Stimulated activated CD8-positive, alpha-beta memory T cell treated with anti-CD3 and anti-CD28 coated beads, Interleukin-4, amount 100 ng/mL, for 4 hours (primary cell): ENCODE measurements at places on chromosomes 11 and 22.

DNA sequence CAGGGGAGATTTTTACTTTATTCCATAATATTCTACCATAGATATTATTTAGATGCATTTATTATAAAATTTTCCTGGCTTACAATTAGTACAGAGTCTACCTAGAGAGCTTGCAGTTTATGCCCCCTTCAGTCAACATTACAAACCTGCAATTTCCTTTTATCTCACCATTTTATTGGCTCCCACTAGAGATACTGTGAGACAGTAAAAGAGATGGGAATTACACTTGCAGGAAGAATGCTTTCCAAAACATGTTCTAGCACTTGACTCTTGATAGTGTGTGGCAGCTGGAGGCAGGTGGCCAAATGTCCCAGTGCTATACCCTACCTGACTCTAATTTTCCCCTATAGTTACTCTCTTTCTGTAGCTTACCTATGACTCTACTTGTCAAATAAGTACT lies 863.2 kb downstream of the DLG2 start:
- DNase-seq, result no peak

DNA sequence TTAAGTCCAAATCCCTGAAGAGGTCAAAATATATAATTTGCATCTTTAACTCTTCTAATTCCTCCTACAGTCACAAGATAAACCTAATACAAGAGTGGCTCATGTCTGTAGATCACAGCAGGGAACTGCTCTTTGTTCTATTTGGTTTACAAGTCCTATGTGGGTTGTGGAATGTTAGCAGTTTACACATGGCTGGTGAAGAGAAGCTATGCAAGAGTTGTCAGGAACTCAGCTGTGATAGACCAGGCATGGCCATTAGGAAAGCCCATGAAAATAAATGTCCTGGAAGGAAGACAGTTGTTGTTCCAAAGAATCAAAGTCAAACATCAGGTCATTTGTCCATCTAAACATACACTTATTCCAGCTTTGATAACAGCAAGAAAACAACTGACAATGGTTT lies 312.4 kb upstream of the PITPNB start:
- DNase-seq, result no peak

GRCh38 chr22:32836280-32837123 lies 35.0 kb downstream of the TIMP3 start:
- DNase-seq, result no peak

GRCh38 chr11:95586155-95586554 lies 203.4 kb downstream of the FAM76B start:
- DNase-seq, result no peak

GRCh38 chr11:75508051-75508561 lies 17.6 kb downstream of the GDPD5 start:
- DNase-seq, result no peak

DNA sequence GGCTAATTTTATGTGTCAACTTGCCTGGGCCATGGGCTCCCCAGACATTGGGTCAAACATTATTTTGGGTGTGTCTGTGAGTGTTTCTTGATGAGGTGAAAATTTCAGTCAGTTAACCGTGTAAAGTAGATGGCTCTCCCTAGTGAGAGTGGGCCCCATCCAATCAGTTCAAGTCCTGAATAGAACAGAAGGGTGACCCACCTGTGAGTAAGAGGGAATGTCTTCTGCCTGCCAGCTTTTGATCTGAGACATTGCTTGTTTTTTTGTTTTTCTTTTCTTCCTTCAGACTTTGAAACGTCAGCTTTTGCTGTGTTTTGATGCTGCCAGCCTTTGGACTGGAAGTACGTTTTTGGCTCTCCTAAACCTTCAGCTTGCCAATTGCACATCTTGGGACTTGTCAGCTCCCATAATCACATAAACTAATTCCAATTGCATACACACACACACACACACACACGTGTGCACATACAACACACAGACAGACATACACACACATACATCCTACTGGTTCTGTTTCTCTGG lies 300.1 kb downstream of the CNTN5 start:
- DNase-seq, result no peak

DNA sequence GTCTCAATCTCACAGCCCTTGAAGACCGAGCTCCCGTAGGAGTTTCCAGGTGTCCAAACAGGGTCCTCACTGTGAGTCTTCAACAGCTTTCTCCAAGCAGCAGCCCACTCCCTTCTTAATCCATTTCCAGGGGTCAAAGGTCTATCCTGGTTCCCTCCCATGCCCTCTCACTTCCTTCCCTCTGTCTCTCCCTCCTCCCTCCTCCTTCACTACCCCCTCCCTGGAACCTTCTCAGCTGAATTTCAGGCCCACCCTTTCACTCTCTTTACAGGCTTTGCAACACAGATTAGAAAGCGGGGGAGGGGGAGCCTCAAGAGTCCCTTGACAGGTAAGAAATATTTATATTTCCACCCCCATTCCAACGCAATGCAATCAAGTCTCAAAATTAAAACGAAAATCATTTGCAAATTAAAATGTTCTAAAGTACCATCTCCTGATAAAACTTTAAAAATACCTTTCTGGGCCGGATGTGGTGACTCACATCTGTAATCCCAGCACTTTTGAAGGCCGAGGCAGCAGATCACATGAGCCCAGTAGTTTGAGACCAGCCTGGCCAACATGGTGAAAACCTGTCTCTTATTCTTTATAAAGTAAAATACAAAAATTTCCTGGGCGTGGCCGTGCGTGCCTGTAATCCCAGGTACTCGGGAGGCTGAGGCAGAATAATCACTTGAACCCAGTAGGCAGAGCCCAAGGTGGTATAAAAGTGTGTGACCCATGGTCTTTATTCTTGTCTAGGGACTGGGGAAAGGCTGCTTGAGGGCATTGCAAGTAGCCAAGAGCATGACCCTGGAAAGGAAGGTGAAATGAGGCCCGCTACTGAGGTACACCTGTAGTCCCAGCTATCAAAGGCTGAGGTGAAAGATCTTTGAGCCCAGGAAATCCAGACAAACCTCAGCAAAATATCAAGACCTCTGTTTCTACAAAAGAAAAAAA lies 865 bp upstream of the ZNF280A start:
- DNase-seq, result no peak

- no peak for DNase-seq
Observed at GRCh38 chr11:84313830-84314359, 1027.7 kb upstream of the CCDC90B start.

DNA sequence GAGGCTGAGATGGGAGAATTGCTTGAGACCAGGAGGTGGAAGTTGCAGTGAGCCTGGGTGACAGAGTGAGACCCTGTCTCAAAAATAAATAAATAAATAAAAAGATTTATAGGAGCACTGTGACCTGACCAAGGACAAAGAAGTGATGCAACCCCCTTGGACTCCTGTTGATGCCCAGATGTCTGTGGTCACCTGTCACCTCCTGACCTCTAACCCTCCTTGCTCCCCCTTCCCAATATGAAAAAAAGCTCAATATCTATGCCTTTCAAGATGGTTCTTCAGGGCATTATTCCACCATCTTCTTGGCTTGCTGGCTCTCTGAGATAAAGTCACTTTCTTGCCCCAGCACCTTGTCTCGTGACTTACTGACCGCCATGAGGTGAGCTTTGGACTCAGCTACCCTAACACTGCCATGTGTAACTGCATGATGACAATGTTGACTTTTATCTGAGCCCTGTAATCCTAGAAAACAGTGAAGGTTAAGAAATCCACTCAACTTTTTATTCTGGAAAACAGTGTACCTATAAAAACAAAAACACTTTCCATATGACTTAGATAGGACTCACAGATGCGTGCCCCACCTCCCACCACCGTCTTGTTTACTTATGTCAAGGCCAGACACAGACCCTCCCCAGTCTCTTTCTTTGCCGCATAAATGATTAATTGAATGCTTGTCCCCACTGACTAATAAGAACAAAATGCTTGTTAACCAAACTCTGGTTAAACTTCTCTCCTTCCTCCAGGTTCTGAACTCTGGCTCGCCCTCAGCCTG lies 360.5 kb downstream of the BUD13 start:
- DNase-seq, result no peak

GRCh38 chr11:33514079-33514925 lies 186.3 kb downstream of the C11orf91 start:
- DNase-seq, result no peak

DNA sequence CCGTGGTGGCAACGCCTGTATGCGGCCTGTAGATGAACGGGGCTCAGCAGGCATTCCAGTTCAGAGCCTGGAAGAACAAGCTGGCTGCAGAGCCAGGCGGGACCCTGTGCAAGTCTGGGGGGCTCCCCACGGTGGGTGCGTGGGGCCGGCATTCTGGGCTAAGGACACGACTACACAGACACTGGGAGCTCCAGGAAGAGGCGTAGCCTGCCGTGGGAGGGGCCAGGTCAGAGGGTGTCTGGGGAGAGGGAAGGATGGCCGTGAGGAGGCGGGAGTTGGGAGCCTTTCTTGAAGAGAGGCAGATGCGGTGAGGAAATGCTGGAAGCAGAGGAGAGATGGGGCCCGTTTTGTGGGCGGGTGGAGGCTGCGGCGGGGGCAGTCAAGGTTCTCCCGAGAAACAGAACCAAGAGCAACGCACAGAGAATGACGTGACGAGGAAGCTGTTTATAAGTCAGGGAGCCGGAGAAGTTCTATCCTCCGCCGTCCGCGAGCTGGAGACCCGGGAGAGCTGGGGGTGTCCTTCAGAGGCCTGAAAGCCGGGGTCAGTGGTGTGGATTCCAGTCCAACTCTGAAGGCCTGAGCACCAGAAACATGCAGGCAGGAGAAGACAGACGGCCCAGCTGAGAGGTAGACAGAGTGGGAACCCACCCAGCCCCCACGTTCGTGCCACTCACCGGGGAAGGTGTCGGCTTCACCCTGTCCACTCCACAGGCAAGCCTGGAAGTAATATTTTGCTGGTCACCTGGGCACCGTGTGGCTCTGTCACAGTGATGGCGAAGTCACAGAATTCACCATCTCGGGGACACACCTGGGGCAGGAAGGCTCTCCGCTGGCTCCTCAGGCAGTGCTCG lies 529.6 kb downstream of the BRD1 start:
- no peak for DNase-seq

DNA sequence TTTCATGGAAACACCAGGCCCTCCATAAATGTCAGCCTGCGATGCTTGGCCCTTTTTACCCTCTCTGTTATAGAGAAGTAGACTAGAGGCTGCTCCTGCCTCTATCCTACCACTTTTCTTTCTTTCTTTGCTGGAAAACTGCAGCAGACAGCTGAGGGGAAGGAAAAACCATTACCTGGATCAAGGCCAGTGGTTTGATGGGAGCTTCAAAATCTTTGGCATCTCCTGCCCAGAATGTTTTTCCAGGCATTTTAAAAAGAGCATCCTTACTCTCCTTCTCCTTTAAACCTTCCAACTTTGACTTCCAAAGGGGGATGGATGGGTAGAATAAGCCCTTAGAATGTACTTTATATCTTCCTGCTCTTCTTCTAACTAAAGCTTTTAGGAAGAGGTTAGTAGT lies 44.9 kb downstream of the EXT2 start:
- no peak for DNase-seq

- DNase-seq, result no peak
Observed at GRCh38 chr11:45477588-45477987, 187.8 kb downstream of the CHST1 start.

- no peak for DNase-seq
Observed at GRCh38 chr11:82405421-82405820, 328.2 kb downstream of the FAM181B start.

GRCh38 chr11:7436657-7437056 lies 48.6 kb upstream of the OLFML1 start:
- DNase-seq, result no peak

DNA sequence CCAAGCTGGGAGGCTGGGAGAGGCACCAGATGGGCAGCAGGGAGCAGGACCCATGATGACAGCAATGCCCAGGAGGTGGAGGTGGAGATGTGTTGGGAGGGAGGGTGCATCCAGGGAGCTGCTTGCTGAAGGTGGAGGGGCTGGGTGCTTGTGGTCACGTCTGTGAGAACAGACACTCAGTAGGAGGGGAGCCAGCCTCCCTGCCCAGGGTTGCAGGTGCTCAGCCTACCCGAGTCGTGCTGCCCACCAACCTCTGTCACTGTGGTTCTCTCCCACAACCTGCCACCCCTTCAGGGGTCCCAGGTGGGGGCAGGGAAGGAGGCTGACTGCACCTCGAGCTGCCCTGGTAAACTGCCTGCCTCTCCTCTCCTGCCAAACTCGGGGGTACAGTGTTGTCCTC lies 5.5 kb downstream of the PRDX5 start:
- DNase-seq, result no peak

DNA sequence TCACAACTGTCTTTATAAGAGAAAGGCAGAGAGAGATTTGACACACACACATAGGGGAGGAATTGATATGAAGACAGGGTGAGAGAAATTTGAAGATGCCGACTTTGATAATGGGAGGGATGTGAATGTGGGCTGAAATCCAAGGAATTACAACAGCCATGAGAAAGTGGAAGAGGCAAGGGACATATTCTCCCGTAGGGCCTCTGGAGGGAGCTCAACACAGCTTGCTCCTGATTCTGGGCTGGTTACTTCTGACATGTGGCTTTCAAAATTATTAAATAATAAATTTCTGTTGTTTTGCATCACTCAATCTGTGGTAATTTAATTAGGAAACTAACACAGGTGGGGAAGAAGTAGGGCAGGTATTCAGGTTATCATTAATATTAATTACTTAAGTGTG lies 282.9 kb downstream of the LUZP2 start:
- DNase-seq, result no peak

DNA sequence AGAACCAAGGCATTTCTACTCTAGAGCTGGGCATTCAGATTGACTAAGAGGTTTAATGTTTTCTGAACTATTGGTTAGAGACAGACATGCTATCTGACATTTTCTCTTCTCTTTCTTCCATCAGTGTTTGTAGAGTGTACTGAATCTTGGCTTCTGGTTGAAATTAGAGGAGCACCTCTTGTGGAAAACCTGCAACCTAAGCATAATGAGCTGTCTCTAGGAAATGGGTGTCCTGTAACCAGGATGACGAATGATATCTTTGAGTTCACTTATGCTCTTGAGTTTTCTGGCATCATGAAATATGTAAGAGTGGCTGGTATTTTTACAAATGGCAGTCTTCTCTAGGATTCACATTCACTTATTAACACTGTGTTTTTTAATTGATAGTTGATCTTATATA lies 19.4 kb downstream of the OOSP4A start:
- no peak for DNase-seq

DNA sequence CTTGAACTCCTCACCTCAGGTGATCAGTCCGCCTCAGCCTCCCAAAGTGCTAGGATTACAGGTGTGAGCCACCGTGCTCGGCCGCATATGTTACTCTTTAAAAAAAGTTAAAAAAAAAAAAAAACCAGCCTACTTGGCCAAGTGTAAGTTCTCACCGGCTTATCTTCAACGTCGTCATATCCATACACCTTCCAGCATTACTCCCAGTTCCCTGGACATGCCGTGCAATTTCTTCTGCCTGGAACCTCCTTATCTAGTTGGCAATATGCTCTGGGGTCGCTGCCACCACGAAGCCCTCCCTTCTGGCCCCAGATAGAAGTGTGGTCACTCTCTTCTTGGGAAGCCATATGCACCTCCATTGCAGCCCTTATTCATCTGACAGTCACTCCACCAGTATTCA lies 36.3 kb upstream of the CBX7 start:
- DNase-seq, result no peak
